ENCODE measurements at places on chromosomes 3 and 15.

DNA sequence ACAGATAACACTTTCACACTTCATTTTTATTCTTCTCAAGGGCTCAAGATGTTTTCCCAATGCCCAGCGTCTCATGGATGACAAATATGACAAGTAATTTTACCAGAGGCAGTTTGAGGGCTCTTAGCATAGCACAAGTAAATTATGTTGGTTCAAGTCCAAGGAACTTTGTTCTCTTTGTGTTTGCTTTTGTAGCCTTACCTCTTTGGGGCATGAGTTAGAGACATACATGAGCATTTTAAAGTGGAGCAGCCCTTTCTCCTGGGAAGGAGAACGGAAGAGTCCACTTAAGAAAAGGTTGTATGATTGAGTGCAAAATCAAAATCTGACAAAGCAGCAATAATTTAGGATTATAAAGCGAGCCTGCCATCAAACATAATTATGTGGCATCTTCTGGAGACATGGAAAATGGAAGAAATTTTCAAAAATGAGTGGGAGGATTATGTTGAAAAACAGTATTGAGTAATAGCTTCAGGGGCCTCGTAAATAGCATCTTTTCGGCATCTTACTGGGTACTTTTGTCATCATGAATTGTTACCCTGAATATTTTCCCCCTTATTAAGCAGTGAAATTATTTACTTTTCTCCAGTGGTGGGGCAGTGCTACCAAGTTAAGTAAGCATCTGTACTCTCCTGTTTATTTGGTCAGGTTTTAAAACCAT is 65.9 kb downstream of the PGPEP1L start:
- no peak for DNase-seq

- no peak for DNase-seq
These were observed 12.5 kb downstream of the EPB42 start for GRCh38 chr15:43208052-43209002.

GRCh38 chr15:65106011-65106590 is 8.9 kb downstream of the UBAP1L start:
- DNase-seq: no peak

GRCh38 chr3:165193366-165194254 is 2.6 kb downstream of the SLITRK3 start:
- DNase-seq: no peak

- no peak for DNase-seq
These were observed 36.5 kb downstream of the GASK1A start for GRCh38 chr3:43015572-43015971.

GRCh38 chr15:86837294-86838061 is 757.8 kb downstream of the AGBL1 start:
- no peak for DNase-seq

GRCh38 chr3:47007482-47008233 is 28.2 kb downstream of the NBEAL2 start:
- no peak for DNase-seq

DNA sequence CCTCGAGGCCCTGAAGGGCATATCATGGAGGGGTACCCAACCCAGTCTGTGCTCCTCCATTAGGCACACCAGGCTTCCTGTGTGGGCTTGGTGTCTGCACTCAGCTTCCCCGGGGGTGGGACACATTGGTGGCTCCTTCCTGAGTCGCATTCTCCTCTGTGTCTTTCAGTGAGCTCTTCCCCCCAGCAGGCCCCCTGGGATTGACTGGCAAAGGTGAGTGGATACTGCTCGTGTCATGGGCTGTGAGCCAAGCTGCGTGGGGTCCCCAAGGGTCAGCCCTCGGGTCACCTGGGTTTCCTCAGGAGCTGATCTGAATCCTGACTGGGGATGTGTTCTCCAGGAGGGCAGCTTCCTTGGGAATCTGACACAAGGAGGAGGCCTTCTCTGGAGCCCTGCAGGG is 231.0 kb downstream of the SNRPN start:
- DNase-seq: no peak

DNA sequence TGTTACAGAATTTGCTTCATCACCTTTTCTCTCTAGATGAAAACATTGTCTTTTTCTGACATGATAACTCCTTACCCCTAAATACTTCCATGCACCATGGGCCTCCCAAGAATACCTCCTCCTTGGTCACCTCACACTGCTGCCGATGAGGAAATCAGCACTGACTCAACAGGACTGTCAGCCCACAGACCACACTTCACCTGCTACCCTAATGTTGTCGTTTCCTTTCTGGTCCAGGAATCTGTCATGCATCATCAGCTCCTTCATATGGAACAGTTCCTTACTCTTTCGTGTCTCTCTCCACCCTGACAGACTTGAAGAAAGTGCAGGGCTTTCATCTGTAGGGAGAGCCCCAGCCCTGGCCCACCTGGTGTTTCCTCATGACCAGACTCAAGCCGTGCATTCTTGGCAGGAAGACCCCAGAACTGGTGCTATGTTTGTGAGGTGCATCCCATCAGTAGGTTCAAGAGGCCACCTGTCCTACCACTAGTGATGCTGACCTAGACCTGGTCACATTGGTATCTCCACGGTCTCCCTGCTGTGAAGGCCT is 41.1 kb upstream of the PLXNA1 start:
- no peak for DNase-seq

GRCh38 chr3:44436181-44436580 is 41.3 kb downstream of the ZNF445 start:
- no peak for DNase-seq

- DNase-seq: no peak
These were observed 62.7 kb downstream of the ADAMTSL3 start for GRCh38 chr15:83716605-83717004.

DNA sequence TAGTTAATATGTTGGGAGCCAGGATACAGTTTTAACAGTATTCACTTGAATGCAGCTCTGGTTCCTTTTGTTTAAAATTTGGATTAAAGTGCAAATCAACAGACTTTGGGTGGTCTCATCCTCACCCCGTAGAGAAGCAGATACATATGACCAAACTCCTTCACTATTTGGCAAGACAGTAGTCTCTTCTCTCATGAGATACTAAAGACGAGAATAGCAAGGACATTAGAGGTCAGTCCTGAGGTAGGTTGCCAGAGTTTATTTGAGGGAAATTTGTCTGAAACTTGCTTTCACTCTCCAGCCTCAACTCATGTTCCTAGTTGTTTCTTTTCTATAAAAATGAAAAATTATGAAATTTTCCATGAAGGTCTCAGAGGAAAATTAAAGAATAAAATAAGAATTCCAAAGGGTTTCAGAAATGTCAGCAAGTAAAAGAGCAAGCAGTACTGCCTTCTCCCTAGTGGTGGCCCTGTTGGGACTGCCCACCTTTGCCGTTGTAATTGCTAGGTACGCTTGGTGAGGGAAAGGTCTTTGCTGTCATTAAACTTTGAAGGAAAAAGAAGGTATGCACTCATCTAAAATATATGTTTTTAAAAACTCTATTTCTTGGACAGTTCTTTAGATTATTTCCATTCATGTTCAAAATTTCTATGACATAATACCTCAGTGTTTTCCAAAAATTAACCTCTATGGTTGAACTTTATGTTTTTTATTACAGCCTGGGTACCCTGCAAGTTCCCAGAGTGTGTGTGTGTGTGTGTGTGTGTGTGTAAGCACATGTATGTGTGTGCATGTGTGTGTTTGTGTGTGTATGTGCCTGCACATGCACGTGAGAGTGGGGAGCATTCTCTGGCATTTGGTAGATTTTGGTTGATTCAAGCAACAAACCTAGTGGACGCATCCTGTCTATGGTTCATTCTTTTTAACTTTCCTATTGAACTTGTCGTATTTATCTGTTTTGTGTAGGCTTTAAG is 111.4 kb downstream of the CMSS1 start:
- no peak for DNase-seq

DNA sequence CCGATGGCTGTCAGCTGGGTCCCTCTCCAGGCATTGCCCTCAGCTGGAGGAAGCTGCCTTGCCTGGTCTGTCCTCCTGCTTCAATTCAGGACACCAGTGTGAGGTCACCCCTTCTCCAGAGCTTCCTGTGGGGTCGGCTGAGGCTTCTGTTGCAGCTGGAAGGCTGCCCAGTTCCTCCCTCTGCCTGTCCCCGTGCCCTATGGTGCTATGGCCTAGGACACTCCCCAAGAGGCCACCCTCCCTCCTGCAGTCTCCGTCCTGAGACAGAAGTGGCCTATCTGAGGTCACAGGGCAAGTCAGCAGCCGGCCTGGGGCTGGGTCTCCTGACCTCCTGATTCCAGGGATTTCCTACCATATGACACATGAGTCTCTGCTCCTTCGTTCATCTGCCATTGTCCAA is 57.9 kb downstream of the RASGRF1 start:
- no peak for DNase-seq

All from HuH-7 (cell line).